ENCODE measurements at places on chromosomes 6 and 20. TPM values are rescaled to one million over a fixed set of nuclear protein-coding genes. Genes with fewer than 3 reads are reported as not detected.

GRCh38 chr20:57377350-57377749 lies 13.8 kb upstream of the RBM38 start:
- DNase-seq = no peak

DNA sequence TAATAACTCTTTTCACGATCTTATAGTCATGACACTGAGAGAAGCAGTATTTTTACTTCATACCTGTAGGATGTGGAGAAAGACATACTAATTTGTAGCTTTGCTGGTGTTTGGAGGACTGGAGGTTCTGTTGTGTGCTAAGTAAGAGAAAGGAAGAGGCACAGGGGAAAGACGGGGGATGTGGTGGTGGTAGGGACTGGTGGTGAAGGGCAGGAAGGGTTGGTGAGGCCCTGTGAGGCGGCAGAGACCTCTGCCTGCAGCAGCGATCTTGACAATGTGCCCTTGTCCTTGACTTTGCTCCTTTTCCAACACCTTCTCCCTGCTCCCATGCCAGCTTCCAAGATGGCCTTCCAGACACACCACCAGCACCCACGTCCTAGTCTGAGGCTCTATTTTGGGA lies 32.6 kb upstream of the MPC1 start:
- DNase-seq = no peak

- peak; percentile 31 for DNase-seq
Measured at GRCh38 chr6:144315981-144316861, 31.1 kb downstream of the UTRN start.

GRCh38 chr6:24740861-24741260 lies 21.9 kb upstream of the C6orf62 start:
- DNase-seq = no peak

Gene CFB
- 1.5 TPM for total RNA-seq
